HT-29 (cell line): ENCODE measurements at places on chromosomes 16 and 17. TPM values are rescaled to one million over a fixed set of nuclear protein-coding genes. Genes with fewer than 3 reads are reported as not detected.

Gene NEUROD2
- 0.13 TPM in 1 of 2 replicates, not detected in the other for total RNA-seq

Gene PTGES3L
- total RNA-seq, result 0.52 and 0.66 TPM in 2 replicates

Gene CLDN7
- 383 and 429 TPM in 2 replicates for total RNA-seq

Gene ABCA10
- 0.25 and 0.29 TPM in 2 replicates for total RNA-seq

Gene SMTNL2
- total RNA-seq, result not detected in 2 replicates

Gene CDRT4
- total RNA-seq, result 0.20 TPM in 1 of 2 replicates, not detected in the other

Gene TBC1D3K
- not detected in 2 replicates for total RNA-seq

Gene CLEC19A
- not detected in 2 replicates for total RNA-seq

Gene TOX3
- 5.7 and 7.1 TPM in 2 replicates for total RNA-seq

Gene TBC1D24
- 16.5 and 16.6 TPM in 2 replicates for total RNA-seq

Gene SEBOX
- total RNA-seq, result not detected in 2 replicates

Gene PRPSAP1
- total RNA-seq, result 31.7 and 35.5 TPM in 2 replicates

Gene PRR11
- total RNA-seq, result 9.7 and 10.0 TPM in 2 replicates

Gene PPM1E
- total RNA-seq, result not detected in 2 replicates

Gene CDH11
- total RNA-seq, result not detected in 2 replicates

Gene MYH11
- total RNA-seq, result 0.05 TPM in 1 of 2 replicates, not detected in the other

Gene CHST5
- 0.25 and 1.6 TPM in 2 replicates for total RNA-seq

Gene PIPOX
- total RNA-seq, result 0.47 and 2.2 TPM in 2 replicates

Gene SCO1
- total RNA-seq, result 52.4 and 55.8 TPM in 2 replicates

Gene CES1
- not detected in 2 replicates for total RNA-seq

Gene CAVIN1
- total RNA-seq, result 48.7 and 56.6 TPM in 2 replicates
